Regular cardiac myocyte (primary cell): ENCODE measurements at places on chromosomes 2 and 18. TPM values are rescaled to one million over a fixed set of nuclear protein-coding genes. Genes with fewer than 3 reads are reported as not detected.

Gene SLC5A7
- not detected in 2 replicates for total RNA-seq

Gene NOSTRIN
- 0.19 and 1.4 TPM in 2 replicates for total RNA-seq

Gene OTOF
- 0.19 and 0.28 TPM in 2 replicates for total RNA-seq

Gene IL1R2
- 0.38 and 0.56 TPM in 2 replicates for total RNA-seq

Gene LYPD6
- total RNA-seq = under 0.01 and 0.77 TPM in 2 replicates

Gene UGT1A8
- not detected in 2 replicates for total RNA-seq

Gene RNMT
- 20.3 and 36.9 TPM in 2 replicates for total RNA-seq

Gene LBX2
- 2.1 and 2.8 TPM in 2 replicates for total RNA-seq

Gene EMILIN2
- total RNA-seq = 11.0 and 16.1 TPM in 2 replicates

Gene ABCG5
- total RNA-seq = not detected in 2 replicates

Gene IL36RN
- total RNA-seq = under 0.01 TPM in 1 of 2 replicates, not detected in the other

Gene ASB18
- not detected in 2 replicates for total RNA-seq

Gene FBXO48
- 0.28 and 0.58 TPM in 2 replicates for total RNA-seq

Gene SF3B6
- 145 and 183 TPM in 2 replicates for total RNA-seq

Gene CGREF1
- total RNA-seq = 5.0 and 14.9 TPM in 2 replicates

Gene MAL
- 0.85 and 0.96 TPM in 2 replicates for total RNA-seq

Gene TEX44
- total RNA-seq = not detected in 2 replicates

Gene MAB21L4
- total RNA-seq = not detected in 2 replicates

Gene G6PC2
- not detected in 2 replicates for total RNA-seq
